ENCODE measurements at places on chromosomes 3 and 15.

- DNase-seq: no peak
Observed at GRCh38 chr3:127849368-127849767, 27.1 kb upstream of the MGLL start.

DNA sequence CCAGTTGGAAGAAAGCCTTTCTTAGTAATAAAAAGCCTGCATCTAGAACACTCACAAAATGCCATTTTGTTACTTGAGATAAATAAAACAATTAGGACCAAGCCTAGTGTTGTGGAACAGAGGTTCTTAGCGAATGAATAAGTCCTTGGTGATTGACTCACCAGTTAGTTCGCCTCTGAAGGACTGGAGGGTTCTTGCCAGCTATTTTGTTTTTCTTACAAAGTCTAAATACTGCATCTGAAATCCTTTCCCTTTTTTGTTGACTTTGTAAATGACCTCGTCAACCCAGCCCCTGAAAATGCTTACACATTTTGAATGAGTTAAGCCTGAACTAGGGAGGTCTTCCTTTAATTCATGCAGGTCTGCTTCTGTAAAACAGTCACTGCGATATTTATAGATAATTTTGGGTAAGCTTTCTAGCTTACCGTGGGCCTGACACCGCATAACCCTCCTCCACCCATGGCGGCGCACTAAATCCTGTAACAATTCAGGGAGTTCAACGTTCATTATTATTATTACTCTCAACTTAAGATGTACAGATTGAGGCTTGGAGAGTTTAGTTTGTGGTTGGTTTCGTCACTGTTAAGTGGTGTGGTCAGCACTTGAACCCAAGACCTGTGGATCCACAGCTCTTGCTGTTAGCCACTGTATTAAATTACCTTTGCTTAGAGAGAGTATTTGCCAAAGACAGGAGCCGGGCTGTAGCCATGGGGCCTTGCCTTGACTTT, 45.0 kb upstream of the SACM1L start:
- no peak for DNase-seq

DNA sequence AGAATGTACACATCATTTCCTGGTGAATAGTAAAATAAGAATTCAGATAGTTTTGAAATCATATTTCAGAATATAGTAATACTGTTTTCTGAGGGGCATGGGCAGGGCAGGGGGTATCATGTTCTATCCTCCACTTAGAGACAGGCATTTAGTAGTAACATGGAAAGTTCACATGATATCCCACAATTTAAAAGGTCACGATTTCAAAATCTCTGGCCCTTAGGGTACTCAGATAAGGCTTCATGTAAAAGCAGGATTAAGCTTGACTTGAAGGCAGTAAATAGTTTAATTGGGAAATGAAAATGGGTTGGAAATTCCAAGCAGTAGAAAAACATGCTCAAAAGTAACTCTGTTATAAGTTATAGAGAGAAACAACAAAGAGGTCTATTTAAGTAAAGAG, 353.2 kb upstream of the AGTR1 start:
- no peak for DNase-seq

DNA sequence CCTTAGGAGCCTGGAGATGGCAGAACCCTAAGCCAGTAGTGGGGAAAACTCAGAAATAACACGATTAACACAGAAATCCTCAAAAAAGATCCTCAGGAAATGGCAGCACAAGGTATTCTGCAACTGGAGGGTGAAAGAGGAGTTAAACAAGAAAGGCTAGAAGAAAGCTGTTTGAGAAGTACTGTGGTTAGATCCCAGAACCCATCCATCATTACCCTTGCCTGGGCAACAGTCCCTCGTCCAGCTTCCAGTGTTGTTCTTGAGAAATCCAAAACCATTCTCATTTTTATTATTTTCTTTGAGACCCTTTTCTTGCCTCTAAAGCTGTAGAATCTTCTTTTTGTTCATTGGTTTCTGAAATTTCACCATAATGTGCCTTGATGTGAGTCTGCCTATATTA, 2.7 kb upstream of the CDCP1 start:
- no peak for DNase-seq

GRCh38 chr3:69696367-69696766, 42.9 kb upstream of the MITF start:
- DNase-seq: no peak

- DNase-seq: no peak
Observed at GRCh38 chr3:77093101-77093500, 53.2 kb downstream of the ROBO2 start.

DNA sequence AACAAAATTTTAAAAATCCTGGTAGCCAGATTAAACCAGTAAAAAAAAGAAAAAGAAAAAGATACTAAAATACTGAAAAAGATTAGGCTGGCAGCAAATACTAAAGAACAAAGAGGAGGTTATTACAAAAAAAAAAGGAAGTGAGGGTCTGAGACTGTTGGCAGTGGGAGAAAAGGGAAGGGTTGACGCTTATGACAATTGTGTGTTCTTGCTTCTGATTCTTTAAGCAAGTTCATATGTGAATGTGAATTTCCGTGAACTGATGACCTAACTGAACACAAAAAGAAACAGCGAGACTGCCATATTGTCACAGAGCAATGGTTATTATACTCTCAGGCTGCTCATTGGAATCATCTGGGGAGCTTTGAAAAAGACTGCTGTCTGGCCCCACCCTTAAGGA, 56.5 kb downstream of the ATP13A4 start:
- no peak for DNase-seq

GRCh38 chr15:51580385-51580784, 42.2 kb downstream of the DMXL2 start:
- no peak for DNase-seq

DNA sequence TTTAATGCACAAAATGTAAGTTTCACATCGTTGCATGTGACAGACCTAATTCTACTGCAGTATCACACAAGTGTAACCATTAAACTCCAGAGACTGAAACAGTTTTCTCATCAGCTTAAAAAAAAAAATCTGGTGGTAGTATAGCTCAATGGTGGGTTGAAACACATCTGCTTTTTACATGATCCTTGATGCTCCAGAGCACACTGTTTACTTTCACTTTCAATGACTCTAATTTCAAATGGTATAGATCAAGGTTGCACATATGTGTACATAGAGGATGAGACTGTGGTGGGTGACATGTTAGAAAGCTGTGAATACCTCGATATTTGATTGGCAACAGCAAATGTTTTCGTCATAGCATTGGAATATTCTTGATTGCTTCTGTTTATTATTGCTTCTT, 22.4 kb downstream of the MCTP2 start:
- DNase-seq: no peak

DNA sequence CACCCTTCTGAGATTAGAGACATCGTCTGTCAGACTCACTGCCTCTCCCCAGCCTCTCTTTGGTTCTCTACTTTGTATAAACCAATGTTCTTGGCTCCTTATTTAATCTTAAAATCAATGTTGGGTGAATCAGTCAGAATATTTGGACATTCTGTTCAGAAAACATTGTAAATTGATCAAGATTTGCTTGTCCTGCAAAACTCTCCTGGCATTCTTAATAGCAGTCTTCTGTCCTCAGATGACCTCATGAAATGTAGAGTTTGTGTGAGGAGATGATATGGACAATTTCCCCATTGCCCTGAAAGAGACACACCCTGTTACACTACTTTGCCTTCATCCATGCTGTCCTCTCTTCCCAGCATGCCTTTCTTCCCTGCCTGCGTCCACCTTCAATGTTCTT, 33.6 kb downstream of the CD200R1L start:
- no peak for DNase-seq

DNA sequence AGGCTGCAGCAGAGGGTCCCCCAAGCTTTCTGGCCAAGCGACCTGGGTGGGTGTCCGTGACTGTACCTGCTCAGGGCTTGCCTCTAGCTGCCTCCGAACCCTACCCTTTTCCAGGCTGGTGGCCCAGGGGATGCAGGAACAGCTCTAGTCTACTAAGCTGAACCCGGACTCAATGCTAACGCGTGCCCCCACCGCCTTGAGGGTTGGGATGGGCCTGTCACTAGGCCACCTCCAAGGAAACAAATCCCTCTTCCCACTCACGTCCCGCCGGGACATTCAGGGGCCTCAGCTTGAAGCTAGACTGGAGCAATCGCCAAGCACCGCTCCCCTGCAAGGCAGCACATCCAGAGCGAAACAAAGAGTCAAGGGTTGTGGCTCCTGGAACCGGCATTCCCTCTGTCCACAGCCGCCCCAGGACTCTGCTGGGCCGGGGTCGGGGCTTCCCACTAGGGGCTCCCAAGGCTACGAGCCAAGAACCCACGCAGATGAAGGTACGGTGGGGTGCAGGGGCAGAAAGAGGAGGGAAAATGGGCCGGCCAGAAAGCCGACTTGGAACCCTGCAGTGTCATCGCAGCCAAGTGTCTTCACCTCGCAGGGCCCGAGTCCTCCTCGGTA, 2.9 kb downstream of the FBXL22 start:
- peak; percentile 33 for DNase-seq

- DNase-seq: no peak
Observed at GRCh38 chr3:76997733-76998132, 42.2 kb upstream of the ROBO2 start.

Data from activated naive CD4-positive, alpha-beta T cell treated with Interleukin-2 at 50 U/mL for 16 hours (primary cell).